ENCODE measurements at places on chromosomes 12 and 14.

- DNase-seq: no peak
Measured at GRCh38 chr12:7609051-7609450, 56.7 kb downstream of the APOBEC1 start.

DNA sequence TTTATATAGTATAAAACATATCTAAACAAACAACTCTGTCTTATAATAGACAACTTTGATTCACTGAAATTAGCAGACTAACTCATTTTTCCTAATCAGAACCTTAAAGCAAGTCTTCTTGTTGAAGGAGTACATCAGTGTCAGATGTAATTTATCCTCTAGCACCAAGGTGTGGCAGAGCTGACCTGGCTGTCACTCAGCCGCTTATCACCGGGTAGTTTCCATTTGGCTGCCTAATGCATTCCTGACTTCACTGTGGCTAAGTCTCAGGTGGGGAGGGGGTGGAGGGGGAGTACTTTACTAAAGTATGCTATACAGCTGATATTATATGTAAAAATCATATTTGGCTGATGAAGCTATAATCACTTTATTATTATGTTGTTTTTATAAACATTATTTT, 339.9 kb upstream of the RGS6 start:
- DNase-seq: no peak

DNA sequence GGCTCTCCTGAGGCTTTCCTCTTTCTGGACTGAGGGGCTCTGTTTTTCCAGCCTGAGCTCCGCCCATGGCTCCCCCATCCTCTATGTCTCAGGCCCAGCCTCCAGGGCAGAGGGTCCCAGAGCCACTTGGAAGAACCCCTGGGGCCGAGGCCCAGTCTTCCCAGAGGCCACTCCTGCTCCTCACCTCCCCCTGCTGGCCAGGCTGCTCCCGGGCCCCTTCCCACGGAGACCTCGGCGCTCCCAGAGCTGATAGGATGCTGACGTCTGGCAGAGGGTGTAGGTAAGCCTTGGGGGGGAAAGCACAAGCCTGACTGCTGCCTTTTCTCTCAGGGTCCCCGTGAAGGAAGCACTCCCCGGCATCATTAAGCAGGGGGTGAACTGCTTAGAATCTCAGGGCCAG, 51.4 kb downstream of the ERH start:
- no peak for DNase-seq

DNA sequence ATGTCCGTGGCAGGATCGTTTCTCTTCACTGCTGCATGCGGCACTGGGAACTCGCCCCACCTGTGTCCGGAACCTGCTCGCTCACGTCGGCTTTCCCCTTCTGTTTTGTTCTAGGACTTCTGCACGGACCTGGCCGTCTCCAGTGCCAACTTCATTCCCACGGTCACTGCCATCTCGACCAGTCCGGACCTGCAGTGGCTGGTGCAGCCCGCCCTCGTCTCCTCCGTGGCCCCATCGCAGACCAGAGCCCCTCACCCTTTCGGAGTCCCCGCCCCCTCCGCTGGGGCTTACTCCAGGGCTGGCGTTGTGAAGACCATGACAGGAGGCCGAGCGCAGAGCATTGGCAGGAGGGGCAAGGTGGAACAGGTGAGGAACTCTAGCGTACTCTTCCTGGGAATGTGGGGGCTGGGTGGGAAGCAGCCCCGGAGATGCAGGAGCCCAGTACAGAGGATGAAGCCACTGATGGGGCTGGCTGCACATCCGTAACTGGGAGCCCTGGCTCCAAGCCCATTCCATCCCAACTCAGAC, 1.2 kb downstream of the FOS start:
- DNase-seq: no peak

DNA sequence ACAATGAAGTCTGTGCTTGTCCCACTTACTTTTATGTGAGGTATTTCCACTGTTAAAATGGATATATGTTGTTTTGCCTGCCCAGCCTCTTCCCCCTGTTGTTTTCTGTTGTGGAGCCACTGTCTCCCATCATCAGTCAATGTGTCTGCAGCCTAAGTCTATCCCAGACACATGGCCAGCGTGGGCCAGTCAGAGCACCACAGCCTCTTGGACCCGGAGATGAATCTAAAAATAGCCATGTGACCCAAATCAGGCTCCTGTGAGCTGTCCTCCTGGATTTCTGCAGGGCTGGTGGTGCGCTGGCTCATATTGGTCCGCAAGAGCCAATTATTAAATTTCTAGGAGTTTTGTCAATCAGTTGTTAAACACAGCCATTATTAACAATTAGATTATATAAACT, 44.0 kb upstream of the PRICKLE1 start:
- no peak for DNase-seq

GRCh38 chr14:100818221-100818699, 7.7 kb upstream of the MEG3 start:
- DNase-seq: no peak
